ENCODE measurements at places on chromosomes 4 and X.
A peak's percentile ranks its signal among the peaks of the same experiment; 100 is the strongest.

DNA sequence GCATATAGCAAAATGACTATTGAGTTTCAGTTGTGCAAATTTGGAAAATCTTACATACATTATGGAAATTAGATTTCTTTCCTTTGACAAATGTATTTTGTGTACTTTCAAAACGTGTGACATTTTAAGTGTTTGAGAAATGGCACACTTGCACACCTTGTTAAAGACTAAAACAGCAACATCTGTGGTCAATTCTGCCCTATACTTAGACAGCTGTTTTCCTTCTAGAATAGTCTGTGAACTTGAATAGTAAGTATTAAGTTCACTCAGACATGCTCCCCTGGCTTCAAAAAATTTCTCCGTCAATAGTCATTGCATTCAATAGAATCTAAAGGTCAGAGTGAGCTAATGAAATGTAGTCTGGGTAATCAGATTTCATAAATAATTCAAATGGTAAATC, 21.7 kb upstream of the TBC1D9 start:
- no peak for DNase-seq

DNA sequence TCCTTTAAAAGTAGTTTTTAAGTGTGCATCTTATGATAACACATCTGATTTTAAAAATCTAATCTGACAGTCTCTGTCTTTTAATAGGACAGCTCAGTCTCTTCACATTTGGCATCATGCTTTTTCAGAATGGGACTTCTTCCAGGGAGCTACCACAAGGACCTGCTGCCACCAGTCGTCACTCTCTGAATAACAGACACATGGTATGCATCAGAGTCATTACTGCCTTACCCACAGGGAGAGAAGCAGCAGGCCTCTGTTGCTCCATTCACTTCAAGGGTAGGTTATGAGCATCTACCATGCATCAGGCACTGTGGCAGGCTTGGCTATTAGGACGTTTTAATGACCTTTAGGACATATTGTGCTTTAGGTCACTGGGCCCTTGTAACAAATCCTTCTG, 50.0 kb upstream of the AFAP1 start:
- no peak for DNase-seq

DNA sequence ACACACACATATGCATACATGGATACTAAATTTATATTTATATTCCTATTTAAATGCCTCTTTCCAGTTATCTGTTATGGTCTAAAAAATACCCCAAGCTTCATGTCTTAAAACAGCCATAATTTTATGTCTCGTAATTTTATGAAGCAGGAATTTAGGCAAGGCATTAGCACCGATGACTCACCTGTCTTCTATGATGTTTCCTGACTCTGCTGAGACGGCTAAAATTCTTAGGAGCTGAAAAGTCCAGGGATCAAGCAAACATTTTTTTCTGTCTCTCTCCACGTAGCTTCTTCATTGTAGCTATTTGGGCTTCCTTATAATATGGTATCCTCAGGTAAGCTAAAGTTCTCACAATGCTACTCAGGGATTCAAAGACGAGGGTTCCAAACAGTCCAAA, 930.3 kb downstream of the STIM2 start:
- DNase-seq: no peak

DNA sequence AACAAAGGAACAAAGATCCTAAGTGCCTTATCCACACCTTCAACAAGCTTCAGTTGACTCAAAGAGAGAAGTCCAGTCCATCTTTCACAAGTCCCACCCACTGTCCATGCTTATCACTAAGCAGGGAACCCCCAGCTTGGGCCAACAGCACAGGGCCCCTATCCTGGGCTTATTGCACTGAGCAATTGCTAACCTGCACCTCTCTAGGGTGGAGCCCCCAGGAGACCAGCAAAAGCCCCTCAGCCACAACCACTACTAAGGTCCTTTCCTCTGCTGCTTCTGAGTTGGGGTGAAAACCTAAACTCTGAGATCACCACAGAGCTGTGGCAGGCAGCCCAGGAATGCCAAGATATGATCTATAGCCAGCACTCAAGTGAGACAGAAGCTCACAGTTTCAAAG, 96.7 kb upstream of the PBDC1 start:
- no peak for DNase-seq

GRCh38 chr4:102759831-102760644, 730 bp downstream of the MANBA start:
- DNase-seq: peak; percentile 35

DNA sequence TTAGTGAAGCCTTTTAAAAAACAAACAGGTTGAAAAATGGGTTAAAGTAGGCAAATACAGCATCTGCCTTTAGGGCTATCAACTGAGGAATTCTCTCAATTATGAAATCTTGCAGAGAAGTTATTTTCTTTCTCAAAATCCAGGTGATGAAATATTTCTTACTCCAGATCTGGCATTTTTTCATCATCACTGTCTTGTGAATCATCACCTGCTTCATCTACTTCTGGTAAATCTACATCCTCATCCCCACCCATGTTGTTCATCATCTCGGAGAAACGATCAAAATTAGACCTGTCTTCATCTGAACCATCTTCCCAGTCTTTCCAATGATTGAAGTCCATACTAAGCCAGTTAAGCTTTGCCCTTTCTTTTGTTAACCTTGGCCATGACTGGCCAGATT, 33.3 kb upstream of the HPF1 start:
- no peak for DNase-seq

DNA sequence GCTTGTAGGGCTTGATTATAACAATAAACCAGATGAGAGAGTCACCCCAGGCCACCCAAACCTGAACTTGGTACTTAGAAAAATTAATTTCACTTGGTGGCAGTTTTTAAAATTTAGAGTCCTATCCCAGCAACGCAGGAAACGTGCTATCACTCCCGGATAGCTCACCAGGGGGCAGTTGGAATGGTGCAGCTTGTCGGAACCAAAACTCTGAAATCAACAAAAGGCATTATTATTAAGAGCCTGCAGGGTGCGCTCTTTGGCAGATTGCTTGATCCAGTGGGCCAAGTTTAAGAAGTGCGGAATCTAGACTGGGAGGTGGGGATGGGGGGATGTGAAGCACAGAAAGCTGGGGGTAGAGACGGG, 2.4 kb downstream of the FRAS1 start:
- DNase-seq: peak; percentile 41

- DNase-seq: no peak
Observed at GRCh38 chr4:174387143-174387542, 103.4 kb downstream of the CEP44 start.

- no peak for DNase-seq
Observed at GRCh38 chr4:78989697-78990270, 50.5 kb upstream of the PAQR3 start.

- DNase-seq: peak; percentile 53
Observed at GRCh38 chr4:153465615-153466080, 512 bp upstream of the TMEM131L start.

GRCh38 chr4:40530961-40531635, 98.6 kb downstream of the RBM47 start:
- no peak for DNase-seq

DNA sequence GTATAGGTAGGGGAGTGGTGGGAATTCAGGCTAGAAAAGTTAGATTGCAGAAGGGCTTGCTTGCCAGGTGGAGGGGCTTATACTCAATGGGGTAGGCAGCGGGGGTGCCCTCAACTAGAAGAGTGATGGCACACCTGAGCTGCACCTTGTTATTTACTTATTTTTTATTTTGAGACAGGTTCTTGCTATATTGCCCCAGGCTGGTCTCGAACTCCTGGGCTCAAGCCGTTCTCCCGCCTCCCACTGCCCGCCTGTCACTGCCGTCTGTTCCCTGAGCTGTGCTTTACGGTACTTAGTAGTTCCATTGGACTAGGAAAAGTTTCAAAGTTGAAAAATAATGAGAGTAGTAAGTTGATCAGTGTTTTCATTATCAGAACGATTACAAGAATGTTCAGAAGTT, 2.0 kb downstream of the ZFX start:
- DNase-seq: no peak

DNA sequence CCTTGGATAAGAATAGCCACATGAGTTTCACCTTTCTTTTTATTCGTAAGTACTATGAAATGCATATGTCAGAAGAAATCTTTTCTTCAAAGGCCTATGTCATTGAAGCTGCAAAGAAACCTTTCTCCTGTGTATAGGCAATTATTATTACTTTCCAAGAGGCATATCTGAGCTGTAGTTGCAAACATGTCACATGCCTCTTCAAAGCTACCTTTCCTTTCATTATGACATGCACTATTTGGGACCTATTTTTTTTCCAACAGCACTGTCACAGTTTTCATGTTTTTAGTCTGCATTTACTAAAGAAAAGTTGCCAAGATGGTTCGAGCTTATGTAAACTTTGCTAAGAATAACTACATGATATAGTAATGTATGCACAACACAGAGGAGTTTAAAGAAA, 548.8 kb upstream of the GALNT7 start:
- no peak for DNase-seq

DNA sequence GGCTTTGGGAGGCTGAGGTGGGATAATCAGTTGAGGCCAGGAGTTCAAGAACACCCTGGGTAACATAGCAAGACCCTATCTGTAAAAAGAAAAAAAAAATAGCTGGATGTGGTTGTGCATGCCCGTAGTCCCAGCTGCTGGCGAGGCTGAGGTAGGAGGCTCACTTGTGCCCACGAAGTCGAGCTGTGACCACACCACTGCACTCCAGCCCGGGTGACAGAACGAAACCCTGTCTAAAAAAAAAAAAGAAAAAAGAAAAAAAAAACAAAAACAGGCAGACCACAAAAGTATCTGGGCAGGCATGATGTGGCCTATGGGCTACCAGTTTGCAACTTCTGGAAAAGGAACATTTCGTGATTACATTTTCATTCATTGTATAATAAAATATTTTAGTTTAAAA, 38.1 kb upstream of the RASGEF1B start:
- no peak for DNase-seq

GRCh38 chr4:139534287-139534950, 21.6 kb downstream of the SETD7 start:
- no peak for DNase-seq

GRCh38 chr4:123446865-123447474, 50.4 kb downstream of the SPRY1 start:
- DNase-seq: no peak

All from stimulated activated CD4-positive, alpha-beta T cell treated with anti-CD3 and anti-CD28 coated beads, Interleukin-15, amount 100 ng/mL, for 24 hours (primary cell).